NCI-H187 treated with DMSO at 0.1 percent for 48 hours (cell line): ENCODE measurements at places on chromosomes 5 and 9.

DNA sequence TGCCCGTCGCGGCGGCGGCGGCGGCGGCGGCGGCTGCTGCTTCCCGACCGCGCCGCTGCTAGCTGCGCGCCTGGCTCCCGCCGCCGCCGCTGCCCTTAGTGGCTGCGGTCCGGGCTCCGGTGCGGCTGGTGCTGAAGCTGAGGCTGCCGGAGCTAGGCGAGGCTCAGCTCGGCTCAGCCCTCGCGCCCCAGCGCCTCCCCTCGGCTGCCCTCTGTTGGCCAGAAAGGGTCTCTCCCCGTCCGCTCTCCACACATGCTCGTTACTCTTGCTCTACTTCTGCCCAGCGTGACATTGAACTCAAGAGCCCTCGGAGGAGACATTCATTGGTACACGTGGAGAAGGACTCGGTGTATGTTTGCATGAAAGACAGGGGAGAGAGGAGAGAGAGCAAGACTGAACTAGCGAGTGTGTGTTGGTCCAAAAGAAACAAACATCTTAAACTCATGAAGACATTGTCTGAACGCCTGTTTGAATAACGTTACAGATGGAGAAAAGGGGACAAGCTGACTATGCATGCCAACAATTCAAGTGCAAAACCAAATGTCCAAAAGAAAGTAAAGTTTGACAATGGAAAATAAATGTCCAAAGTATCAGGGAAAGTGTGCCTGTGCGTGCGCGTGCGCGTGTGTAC is at the start of gene HCN1:
Gene HCN1, minus strand, starts transcription at position 175 of the 631 bp plus-strand sequence.
- no peak for DNase-seq

DNA sequence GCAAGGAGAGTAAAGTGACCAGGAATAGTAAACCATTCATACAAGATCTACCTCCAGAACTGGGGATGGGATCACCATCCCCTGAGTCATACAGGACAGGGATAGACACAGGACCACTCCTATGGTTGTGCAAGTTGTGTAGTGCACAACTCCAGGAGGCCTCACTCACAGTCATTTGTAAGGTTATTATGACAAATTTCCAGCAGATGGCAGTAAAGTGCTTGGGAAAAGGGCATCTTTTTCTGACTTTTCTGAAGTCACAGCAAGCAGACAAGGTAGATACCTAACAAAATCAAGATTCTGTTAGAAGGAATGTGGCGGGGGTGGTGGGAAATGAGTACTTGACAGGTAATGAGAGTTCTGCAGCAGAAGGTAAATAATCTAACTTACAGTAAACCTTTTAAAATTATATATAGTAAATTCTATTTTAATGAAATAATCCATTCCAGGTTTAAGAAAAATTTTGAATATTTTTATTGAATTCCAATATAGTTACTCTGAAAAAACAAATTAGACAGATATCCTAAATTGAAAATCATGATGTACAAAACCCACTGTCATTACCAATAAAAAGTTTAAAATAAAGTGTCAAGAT is 16.7 kb upstream of the KIF27 start:
- no peak for DNase-seq

- DNase-seq = no peak
These were observed 6.2 kb downstream of the ZNF883 start for GRCh38 chr9:113005777-113006176.

DNA sequence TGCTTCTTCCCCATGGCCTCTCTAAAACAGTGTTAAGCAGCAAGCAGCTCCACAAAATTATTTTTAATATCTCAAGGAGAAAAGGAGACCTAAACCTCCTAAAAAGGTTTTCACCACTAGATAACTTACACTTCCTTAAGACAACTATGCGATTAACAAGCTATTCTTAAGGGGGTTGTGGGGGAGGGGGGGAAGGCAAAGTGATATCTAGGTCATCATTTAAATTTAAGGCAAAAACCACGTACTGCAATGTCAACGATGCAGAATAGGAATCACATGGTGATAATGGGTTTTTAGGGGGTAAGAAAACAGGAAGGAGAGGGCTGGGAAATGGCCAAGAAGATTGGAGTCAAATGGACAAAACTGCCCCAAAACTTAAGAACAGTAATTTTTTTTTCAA is 32.6 kb downstream of the CSNK1A1 start:
- DNase-seq = no peak

DNA sequence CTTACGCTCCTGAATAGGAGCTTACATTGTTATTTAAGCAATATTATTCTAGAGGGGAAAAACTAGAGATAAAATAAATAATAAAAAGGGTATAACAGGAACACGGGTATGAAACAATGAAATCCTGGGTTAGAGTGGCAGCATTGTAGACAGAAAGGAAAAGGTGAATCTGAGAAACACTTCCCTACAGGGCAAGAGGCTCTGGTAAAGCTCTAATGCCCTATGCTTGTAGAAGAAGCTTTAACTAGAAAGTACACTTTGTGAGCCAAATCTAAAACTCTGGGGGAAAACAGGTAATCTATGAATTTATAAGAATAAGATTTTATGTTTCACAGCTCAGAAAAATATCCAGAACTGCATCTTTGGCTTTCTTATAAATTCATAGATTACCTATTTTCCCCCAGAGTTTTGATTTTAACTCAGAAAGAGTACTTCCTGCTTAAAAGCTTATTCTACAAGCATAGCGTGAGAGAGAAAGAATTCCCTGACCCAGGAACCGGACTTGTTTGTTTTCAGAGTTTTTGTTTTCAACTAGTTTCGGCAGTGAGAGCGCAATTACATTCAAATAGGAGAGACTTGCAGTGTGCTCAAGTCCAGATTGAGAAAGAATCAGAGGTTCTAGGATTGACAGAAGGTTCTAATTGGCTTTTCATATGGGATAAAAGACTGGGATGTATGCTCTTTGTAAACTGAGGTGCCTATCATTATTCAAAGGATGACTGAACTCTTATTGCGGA is 651.0 kb upstream of the RORB start:
- no peak for DNase-seq

DNA sequence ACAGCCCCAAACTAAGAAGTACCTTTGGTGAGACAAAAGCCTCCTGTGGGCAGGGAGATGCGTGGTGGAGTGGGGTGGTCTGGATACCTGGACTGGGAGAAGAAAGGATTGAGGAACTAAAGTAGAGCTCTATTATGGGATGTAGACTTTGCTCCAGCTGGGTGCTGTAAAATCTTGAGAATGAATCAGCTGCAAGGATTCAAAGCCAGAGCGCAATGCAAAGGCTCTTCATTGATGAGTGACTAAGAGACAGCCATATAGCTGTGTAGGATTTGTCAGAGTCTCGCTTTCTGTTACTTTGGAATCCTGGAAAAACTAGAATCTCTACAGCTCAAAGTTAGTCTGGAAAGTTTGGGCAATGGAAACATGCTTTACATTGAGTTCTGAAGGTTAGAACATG is 159.9 kb downstream of the TAF11L14 start:
- no peak for DNase-seq

DNA sequence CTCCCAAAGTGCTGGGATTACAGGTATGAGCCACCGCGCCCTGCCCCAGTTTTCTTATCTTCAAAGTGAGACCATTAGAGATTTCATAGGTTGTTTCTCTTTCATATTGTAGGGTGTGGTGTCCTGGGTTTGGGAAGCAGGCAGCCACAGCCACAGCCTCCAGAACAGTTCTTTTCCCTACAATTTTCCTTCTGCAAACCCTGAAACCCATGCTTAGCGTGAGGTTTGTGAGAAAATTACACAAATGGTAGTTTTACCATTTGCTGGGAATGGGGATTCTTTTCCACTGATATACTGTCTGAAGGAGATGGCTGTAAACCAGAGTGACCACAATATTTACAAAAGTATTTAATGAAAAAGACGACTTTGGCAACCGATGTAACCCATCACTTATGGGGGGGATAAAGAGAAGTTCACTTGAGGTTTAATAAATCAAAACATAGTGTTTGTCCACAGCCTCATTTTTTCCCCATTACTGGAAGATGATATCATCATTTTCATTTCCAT is 26.7 kb upstream of the ECM2 start:
- DNase-seq = no peak

DNA sequence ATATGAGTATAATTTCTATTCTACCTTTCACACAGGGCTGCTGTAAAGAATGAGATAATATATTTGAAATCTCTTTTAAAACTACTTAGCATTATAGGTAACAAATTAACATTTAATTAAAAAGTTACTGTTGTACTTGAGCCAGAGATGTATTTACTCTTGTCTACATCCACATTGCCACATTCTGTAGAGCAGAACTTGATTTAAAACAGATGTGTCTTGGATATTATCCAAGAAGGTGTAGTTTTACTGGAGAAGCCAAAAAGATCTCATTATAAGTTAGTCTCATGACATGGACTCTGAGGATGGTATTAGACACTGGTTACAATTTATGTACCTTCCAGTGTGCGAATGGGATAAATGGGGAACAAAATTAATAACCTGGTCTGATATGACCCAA is 293.1 kb upstream of the CCNH start:
- DNase-seq = no peak

DNA sequence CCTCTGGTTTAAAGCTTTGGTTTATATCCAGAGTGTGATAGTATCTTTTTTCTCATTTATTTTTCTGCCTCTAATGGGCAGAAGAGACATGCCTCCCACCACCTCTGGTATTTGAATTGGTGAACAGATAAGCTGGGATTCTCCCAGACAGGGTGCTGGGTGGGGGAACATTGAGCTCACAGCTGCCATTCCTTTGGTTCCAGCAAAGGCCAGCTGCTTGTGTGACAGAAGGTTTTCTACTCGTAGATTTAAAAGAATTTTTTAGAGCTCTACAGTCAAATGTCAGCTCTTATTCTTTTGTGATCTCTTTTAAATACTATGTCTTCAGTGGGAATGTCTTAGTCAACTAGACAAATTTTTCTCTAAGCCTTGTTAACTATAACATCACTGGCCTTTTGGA is 54.7 kb upstream of the ADAMTS16 start:
- DNase-seq = no peak

DNA sequence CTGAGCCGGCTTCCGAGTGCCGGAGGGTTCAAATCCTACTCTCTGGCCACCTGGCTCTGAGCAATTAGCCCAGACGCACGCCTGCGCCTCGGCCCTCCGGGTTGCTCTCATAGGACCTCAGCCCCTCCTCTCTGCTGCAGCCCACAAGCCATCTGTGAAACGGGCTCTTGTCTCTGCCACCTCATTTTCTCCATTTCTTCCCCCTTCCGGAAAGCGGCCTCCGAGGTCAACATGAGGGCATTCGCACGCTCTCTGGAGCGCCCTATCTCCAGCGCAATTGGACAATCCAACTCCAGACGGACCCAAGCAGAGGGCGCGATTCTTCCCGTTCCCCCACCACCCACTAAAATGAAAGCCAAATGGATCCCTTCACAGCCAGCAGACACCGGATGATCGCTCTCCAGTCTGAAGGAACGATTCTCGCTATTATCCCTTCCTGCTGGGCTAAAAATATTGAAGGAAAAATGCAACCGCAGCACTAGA is 41.5 kb downstream of the VAV2 start:
- DNase-seq = no peak

- no peak for DNase-seq
These were observed 477.5 kb upstream of the MPDZ start for GRCh38 chr9:13756943-13757342.

- DNase-seq = no peak
These were observed 131.1 kb upstream of the TUT7 start for GRCh38 chr9:86485359-86485758.

DNA sequence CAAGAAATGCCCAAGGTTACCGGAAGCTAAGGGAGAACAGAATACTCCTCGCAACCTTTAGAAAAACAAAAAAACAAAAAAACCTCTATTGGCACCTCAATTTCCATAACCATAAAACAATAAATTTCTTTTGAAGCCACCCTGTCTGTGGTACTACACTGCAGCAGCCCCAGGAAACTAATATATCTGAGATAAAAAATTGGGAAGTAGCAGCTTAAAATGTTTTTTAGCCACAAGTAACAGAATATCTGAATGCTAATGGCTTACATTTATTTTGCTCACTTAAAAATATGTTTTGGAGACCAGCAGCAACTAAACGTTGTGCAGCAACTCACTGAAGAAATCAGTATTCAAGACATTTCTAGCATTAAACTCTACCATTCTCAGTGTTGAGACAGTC is 969.6 kb downstream of the DNAH5 start:
- DNase-seq = no peak

DNA sequence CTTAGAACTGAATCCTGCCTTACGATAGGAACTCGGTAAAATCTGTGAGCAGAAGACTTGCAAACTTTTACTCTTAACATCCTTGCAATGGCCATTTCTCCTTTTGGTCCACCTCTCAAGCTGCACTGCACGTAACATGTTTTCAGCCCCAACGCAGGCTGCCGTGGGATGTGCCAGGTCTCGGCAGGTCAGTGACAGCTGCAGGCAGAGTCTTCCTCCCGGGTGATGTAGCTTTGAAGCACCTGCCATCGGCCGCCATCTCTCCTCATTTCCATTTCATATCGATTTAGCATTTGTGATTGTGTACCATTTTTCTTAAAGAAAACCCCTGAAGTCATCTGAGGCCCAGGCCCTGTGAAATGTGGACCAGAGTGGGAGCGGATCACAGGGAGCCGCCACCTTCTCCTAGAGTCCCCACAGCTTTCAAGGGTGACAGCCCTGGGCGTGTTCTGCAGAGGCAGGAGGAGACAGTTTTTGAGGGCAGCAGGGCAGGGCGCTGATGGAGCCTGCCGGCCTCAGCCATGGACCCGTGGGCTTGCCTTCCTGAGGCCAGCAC is 25.8 kb upstream of the LPCAT1 start:
- DNase-seq = no peak

DNA sequence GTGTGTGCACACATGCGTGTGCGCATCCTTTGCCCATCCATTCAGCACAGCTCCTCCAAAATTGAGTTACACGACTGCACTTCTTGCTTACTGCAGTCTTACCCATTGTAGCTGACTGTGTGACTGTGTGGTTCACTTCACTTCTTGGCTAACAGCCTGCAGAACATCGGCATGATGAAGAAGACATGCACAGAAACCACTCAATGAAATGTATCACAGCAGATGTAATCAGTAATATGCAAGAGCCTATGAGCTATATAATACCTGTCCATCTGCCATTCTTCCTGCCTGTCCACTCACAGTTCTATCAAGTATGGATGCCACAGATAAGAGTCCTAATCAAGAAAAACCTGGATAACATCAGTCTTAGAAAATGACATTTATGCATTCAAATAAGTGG is 83.9 kb downstream of the TRPM3 start:
- no peak for DNase-seq

- DNase-seq = no peak
These were observed 294.7 kb upstream of the DMRT1 start for GRCh38 chr9:546797-547223.

DNA sequence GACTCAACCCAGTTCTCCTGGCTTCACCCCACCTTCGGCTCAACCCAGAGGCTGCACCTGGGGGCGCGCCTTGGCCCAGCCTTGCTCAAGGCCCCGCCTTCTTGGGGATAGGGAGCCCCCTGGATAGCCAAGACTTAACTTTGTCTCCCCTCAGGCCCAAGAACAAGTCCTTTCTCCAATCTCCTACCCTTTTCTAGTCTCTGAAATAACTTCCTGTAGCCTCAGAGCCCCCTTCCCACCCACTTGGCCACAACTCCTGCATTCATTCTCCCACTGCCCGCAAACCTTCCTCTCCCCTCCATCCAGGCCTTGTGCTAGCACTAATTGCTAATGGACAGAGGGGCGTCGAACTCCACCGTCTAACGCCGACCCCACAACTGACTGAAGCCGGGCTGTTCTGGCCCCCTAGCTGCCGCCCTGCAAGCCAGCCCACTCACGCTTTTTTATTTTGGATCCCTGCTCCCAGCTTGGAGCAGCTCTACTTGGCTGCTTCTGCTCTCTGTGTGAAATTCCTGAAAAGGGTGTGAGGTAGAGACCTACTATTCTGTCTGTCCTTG is 579 bp upstream of the ASTN2 start:
- no peak for DNase-seq
